T-helper 1 cell (primary cell): ENCODE measurements at places on chromosomes 5 and 9.

DNA sequence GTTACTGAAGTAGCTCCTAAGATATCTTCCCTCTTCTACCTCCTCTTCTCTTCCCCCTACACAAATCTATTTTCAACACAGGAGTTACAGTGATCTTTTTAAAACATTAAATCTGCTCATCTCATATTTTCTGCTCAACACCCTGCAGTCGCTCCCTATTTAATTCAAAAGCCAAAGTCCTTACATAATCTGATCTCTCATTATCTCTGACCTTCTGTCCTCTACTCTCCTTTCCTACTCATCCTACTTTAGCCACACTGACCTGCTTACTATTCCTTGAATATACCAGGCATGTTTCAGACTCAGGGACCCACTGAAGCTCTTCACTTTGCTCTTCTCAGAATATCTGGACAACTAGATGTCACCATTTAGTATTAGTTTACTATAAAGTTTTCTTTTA lies 87.9 kb downstream of the YTHDC2 start:
- DNase-seq = no peak

GRCh38 chr9:91886414-91887076 lies 63.5 kb downstream of the ROR2 start:
- no peak for DNase-seq

GRCh38 chr5:91651704-91652103 lies 268.6 kb upstream of the ARRDC3 start:
- DNase-seq = no peak

DNA sequence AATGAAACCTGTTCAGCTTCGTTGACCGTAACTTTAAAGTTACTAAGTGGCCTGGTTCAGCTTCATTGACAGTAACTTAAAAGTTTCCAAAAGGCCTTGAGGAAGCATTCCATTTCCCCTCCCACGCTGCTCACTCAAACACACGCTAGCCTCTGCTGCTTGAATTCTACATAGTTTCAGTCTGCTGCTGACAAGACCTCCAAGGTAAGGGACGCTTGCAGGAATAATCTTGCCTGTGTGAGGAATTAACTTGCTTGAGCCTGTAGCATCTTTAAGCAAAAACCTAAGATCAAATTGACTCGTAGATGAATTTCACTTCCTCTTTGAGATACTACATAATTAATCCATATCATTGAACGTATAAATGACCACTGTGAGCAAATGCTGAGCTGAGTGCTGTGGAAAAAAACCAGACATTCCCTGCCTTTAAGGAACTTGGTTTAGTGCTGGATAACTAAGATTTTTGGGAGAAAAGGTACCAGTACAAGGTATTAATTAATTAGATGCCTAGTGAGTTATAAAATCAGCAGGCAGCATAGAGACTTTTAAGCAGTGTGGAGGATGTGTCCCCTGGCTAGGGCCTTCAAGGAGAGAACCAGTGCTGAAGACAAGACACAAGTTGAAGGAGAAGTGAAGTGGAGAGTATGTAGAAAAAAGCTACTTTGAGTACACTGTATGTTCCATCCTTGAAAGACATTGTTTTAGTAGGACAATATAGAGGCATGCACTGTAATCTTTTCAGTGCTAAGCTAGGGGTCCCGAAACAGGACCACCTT lies 39.2 kb downstream of the GRAMD2B start:
- no peak for DNase-seq

GRCh38 chr5:148393390-148393741 lies 9.6 kb downstream of the FBXO38 start:
- no peak for DNase-seq

DNA sequence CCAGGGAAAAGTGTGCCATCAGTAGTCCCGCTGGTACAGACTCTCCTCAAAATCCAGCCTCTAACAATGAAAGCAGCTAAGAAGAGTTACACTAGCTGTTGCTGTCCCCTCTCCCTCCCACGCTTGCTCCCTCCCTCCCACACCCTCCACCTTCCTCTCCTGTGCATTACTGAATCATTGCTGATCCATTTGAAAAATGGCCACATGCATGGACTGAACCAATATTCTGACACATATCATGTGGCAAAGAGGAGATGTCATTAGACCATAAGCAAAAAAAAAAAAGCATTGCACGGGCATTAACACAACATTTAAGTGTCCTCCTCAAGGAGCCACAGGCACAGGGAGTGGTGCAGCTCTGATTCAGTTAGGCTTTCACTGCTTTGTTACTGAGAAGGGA lies 37.9 kb downstream of the LHFPL2 start:
- no peak for DNase-seq

GRCh38 chr9:107597743-107598217 lies 108.2 kb upstream of the KLF4 start:
- no peak for DNase-seq

DNA sequence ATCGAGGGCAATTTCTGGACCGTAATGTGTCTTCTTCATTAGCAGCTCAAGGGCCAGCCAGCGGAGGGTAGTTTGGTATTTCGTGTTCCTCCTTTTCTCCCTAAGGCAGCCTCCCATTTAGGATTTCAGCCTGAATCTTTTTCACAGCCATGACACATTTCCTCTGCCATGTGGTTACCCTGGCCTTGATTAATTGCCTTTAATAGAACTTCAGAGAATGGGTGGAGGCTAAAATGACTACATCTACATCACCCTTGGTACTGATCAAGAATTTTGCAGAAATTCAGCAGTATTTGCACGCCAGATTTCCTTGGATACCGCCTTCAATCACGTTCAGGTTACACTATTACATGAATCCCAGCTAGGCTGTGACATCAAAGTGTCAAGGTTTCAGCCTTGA lies 58.0 kb downstream of the ADAMTS16 start:
- no peak for DNase-seq

- DNase-seq = no peak
These were observed 32.2 kb downstream of the EXD3 start for GRCh38 chr9:137390553-137391410.

DNA sequence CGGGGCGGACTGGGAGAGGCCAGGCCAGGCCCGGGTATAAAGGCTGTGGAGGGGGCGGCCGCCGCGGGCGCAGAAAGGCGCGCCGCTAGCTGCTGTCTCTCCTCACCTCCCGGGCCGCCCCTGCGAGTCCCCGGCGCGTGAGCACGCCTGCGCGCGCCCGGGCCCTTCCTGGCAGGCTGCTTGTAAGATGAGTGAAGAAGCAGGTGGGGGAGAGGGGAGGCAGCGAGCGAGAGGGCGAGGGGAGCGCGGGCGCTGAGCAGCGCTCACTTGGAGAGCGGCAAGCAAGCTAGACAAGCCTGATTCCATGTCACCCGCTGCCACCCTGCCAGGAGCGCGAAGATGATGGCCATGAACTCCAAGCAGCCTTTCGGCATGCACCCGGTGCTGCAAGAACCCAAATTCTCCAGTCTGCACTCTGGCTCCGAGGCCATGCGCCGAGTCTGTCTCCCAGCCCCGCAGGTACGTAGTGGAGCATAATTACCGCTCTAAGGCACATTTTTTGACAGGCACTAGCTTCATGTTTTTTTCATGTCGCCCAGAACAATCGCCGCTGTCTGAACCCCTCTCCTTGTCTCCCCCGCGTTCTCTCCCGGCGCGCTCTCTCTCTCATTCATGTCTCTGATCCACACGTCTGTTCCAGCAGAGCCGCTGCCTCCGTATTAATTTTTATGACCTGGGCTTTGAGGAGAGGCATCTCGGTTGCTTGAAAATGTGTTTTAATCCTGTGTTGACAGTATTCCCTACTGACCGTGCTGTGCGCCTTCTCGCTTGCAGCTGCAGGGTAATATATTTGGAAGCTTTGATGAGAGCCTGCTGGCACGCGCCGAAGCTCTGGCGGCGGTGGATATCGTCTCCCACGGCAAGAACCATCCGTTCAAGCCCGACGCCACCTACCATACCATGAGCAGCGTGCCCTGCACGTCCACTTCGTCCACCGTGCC lies at the start of gene POU4F3:
Gene POU4F3 (plus strand): TSS at position 66 of the 941 bp plus-strand sequence. CDS start 274 bp downstream, at position 340.
- DNase-seq = no peak

GRCh38 chr9:90773617-90774016 lies 28.0 kb upstream of the SYK start:
- DNase-seq = no peak

DNA sequence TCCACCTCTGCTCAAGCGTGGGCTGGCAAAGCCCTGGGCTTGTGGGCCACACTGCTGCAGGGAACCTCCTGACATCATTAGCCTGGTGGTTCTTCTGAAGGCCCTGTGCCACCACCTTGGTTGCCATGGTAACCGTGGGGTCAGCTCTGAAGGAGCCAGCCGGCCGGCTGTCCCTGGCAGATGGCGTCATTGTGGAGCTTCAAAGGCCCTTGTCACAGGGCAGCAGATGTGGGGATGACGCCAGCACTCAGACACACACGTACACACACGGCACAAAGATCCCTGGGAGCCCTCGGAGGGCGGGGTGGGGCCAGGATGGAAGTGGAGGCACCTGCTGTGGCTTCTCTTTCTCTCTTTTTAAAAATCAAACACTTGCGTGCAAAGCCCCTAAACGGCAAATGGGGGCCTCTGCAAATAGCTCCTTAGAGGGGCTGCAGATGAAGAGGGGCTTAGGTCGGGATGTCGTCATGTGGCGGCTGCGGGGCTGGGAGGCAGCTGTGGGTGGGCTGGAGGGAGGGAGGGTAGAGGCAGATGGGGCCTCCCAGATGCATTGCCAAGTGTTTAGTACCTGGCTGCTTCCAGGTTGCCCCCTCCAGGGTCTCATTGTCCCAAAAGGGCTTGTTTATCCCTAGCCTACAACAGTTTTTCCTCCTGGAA lies 19.5 kb upstream of the RPL26L1 start:
- DNase-seq = no peak

- DNase-seq = no peak
These were observed 41.0 kb upstream of the TMEM252 start for GRCh38 chr9:68581696-68582095.

DNA sequence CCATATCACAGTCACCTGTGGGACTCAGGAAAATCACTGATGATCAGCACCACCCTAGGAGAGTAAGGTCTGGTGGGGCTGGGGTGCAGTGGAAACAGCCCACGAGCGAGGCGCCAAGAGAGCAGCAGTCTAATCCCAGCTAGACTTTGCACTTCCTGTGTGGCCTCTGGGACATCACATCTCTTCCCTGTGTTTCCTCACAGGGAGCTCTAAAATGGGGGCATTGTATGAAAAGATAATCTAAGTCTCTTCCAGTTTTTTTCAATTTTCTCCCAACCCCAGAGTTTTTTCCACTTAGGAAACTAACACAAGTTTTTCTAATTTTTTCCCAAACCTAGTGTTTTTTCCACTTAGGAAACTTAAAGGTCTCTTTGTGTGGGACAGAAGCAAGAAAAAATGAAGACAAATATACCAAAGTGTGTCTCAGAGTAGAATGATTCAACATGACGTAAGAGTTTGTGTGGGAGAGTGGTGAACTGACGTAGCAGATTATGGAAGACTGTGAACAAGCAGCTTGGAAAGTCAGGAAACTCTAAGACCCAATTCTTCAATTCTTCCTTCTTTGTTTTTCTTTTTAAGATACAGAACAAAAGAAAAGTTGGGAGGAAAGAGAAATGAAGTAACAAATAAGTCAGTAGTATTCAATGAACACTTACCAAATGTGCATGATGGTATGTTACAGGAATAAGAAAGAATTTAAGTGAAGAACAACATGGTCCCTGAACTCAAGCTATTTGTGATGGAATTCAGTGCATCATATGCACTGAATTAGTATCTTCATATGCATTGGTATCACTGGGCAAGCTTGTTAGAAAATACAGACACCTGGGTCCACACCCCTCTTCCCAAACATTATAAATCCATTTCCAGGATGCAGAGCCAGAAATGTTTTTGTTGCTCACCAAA lies 51.3 kb downstream of the LHFPL2 start:
- DNase-seq = no peak

GRCh38 chr5:159911349-159911748 lies 4.9 kb upstream of the ADRA1B start:
- no peak for DNase-seq

DNA sequence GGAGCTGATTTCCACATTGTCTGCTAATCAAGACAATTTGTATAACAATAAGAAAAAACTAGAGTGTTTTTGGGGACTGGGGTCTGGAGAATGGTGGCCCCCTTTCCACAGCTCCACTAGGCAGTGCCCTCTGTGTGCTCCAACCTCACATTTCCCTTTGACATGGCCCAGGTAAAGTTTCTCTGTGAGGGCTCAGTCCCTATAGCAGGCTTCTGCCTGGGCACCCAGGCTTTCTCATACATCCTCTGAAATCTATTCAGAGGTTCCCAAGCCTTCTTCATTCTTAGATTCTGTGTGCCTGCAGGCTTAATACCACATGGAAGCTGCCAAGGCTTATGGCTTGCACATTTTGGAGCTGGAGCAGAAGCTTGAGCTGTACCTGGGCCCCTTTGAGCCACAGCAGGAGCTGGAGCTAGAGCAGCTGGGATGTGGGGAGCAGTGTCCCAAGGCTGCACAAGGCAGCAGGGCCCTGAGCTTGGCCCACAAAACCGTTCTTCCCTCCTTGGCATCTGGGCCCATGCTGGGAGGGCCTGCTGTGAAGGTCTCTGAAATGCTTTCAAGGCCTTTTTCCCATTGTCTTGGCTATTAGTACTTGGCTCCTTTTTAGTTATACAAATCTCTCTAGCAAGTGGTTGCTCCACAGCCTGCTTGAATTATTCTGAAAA lies 49.1 kb upstream of the VPS13A start:
- no peak for DNase-seq

DNA sequence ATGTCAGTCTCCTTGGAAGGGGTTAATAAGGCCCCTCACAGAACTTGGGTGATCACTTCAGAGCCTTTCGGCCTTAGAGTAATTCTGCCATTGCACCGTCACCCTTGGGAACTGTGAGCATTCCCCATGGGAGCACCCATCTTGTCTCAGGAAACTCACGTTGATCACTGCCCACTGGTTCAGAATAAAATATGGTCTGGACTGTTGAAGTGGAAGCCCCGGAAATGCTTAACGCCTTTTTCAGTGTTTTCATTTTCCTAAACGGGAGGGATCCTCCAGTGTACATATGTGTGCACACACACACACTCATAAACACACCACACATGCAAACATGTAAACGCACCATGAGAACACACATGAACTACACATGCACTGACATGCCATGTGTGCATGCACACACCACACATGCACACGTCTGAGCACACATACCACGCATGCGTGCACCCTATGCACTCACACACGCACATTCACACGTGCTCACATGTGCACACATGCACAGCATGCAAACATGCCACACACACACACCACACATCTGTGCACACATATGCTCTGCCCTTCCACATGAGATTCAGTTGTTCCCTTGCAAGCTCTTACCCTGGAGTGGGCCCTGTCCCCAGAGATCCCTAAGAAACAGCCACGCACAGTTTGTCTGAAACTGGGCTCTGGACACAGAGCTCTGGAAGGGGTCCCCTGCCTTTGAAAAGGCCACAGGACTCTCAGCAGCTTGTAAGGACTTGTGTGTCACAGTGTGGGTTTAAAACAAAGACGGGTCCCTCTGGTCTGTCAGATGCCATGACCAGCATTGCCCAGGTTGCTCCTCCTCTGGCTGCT lies 17.0 kb downstream of the MRPL36 start:
- no peak for DNase-seq

- DNase-seq = no peak
These were observed 380.9 kb downstream of the TLE1 start for GRCh38 chr9:81308404-81308803.

- no peak for DNase-seq
These were observed 307.7 kb upstream of the TLE4 start for GRCh38 chr9:79264041-79264440.
